Esophagus squamous epithelium (tissue), 5 donors: ENCODE measurements at places on chromosomes 3 and 15.

- DNase-seq = no peak
Observed at GRCh38 chr3:178370387-178370786, 165.8 kb upstream of the KCNMB2 start.

DNA sequence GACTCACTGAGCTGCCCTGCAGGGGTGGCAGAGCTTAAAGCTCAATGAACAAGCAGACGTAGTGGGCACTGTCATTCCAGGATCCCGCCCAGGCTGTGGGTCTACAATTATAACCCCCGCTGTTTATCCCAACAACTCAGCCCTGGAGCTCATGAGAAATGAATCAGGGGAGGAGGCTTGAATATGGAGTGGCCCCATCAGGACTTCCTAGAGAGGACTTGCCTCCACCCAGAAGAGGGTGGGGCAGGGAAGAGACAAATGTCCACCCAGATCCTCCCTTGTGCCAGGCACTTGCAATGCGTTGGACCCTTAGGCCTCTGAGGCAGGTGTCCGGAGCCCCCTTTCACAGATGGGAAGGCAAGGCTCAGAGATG, 33.0 kb downstream of the SLC6A20 start:
- no peak for DNase-seq

- DNase-seq = no peak
Observed at GRCh38 chr3:45398178-45398577, 9.8 kb downstream of the LARS2 start.

DNA sequence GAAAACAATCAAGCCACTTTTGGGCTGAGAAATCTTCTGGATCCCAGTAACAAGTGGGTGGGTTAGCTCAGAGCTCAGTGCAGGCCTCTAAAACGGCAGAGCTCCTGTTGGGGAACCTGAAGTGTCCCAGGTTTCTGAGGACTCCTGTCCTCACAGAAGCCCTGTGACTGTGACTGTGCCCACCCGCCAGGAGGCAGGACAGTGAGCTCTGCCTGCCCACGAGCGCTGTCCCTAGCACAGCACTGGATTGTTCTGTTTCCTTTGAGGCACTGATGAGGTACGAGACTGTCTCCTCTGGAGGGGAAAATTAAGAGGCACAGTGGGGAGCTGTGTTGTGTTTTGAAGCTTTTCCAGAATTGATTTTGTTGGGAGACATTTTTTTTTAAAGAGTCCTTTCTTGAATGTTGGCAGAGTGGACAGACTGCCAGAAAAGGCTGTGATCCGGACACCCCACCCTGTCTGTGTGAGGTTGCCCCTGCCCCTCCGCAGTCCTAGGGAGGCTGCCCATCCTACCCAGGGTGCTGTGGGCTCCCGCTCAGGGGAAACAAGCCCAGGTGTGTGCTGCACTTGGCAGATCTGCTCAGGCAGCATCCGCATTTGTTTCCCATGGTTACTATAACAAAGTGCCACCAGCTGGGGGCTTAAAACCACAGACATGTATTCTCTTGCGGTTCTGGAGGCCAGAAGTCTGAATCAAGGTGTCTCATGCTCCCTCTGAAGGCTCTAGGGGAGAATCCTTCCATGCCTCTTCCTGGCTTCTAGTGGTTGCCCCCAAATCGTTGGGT, 66.6 kb upstream of the LARS2 start:
- no peak for DNase-seq

GRCh38 chr15:87753539-87753938, 503.0 kb downstream of the NTRK3 start:
- no peak for DNase-seq

DNA sequence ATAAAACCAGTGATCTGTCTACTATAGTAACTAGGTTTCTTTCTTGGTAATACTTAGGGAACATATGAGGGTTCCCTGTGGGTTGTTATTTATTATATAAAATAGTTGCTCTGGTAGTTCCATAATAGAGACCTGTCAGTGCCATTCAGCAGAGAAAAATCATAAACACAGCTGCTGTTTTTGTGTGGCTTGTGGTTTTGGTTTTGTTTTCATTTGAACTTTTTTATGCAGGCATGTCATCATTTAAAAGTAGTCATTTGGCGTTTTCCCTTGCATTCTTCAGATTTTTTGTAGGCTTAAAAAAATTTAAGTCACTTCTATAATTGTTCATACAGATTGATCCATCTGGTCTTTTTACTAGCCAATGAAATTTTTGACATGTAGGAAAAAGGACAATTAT, 47.9 kb downstream of the PIK3CA start:
- no peak for DNase-seq

- no peak for DNase-seq
Observed at GRCh38 chr3:72047221-72047871, 262.4 kb upstream of the PROK2 start.

DNA sequence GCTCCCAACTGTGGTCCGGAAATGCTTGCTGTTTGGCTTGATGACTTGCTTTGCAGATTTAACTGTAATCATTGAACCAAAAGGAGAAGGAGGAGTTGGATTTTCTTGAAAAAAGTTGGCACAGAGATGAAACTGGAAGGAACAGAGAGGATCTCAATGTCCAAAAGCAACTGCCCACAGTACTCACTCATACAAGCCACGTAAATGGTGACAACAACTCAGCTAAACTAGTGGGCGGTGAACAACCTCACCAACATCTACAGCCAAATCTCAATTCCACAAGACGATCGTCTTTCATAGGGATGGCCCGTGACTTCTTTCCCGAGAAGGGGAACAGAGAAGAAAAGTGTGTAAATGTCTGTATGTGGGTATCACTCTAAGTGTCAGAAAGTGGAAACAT, 48.1 kb downstream of the MYO5C start:
- DNase-seq = no peak

DNA sequence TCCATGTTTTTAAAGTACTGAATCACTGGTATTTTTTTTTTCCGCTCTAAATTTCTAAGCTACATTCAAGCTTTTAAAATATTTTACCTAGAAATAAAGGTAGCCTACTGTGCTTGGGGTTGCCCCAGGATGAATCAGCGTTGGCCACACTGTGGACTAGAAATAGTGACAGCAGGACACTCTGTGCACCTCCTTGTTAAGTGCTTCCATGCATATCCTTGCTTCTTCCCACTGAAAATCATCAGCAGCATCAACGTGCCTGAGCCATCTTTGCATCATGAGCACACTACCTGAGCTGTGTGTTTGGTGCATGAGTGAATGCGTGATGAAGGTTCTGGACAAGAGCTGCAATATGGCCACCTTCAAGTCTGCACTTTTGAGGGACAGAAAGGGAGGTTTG, 142.0 kb upstream of the SLC2A2 start:
- no peak for DNase-seq

- no peak for DNase-seq
Observed at GRCh38 chr3:66037986-66038369, 740 bp downstream of the MAGI1 start.

DNA sequence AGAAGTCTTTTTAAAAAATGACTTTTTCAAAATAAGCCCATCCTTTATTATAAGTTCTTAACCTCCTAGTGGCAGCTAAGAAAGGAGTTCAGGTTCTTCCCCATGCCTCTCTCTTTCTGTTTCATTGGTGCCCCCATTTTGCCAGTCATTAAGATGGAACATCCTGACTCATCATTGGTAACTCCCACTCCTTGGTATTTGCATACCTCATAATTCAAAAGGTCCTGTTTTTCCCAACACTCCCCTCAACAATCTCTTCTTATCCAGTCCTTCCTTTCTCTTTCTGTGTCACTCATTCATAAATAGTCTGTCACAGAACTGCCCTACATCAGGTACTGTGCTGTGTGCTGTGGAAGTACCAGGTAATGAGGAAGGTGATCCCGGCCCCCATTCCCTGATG, 394.0 kb downstream of the FOXP1 start:
- DNase-seq = no peak

DNA sequence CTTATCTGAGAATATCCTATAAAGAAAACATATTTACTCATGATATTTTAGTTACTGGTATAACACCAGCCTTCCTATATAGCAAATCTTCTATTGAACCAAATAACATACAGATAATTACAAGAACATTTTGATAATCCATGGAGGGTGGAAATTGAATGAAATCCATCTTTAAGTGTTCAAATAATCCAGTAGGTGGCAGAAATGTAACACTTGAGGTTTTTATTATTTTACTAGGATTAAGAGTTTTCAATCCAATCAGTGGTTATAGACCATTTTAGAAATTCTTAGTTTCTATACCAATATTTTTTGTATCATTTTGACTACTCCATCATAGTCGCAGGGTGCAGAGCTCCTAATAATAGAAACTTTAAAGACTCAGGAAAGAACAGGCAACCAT, 101.9 kb upstream of the KCNH8 start:
- no peak for DNase-seq

- no peak for DNase-seq
Observed at GRCh38 chr3:38644016-38644661, 5.3 kb downstream of the SCN5A start.

GRCh38 chr3:158185711-158186110, 75.8 kb downstream of the RSRC1 start:
- no peak for DNase-seq

- no peak for DNase-seq
Observed at GRCh38 chr3:111621535-111621934, 26.4 kb upstream of the ZBED2 start.

- DNase-seq = no peak
Observed at GRCh38 chr3:31927811-31928210, 53.3 kb downstream of the OSBPL10 start.

- DNase-seq = no peak
Observed at GRCh38 chr3:127630811-127631714, 2.1 kb downstream of the PODXL2 start.

- DNase-seq = no peak
Observed at GRCh38 chr15:71060983-71061382, 54.3 kb upstream of the THSD4 start.

GRCh38 chr3:197000211-197000610, 29.4 kb downstream of the MELTF start:
- no peak for DNase-seq

- DNase-seq = no peak
Observed at GRCh38 chr15:50880651-50881114, 27.8 kb upstream of the AP4E1 start.

- no peak for DNase-seq
Observed at GRCh38 chr3:187015903-187016638, 85.7 kb downstream of the ST6GAL1 start.

DNA sequence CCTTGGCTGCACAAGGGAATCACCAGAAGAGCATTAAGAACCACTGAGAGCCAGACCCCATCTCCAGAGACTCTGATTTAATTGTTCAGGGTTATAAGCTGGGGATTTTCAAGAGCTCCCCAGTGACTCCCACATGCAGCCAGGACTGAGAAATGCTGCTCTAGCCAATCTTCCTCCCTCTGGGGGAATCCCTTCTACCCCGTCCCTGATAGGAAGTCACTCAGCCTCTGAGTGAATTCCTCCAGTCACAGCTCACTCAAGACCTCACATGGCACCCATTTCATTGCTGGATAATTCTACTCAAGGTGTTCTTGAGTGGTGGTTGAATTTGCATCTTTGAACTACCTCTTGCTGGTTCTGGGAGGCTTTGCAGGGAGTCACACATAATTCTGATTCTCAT, 10.7 kb downstream of the CCR3 start:
- DNase-seq = no peak

DNA sequence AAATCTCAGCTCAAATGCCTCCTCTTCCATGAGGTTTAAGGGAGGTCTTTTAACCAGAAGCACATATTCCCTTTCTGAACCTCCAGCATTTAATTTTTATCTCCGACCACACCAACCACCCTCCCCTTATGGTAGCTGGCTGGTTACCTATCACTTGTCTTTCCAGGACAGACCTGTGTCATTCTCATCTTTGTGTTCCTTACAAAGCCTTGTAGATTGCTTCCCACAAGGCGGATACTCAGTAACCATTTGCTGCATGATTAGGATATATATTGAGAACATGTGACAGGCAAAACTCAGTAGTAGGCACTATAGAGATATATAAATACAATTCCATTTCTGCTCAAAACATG, 119.5 kb downstream of the RPL22L1 start:
- no peak for DNase-seq

DNA sequence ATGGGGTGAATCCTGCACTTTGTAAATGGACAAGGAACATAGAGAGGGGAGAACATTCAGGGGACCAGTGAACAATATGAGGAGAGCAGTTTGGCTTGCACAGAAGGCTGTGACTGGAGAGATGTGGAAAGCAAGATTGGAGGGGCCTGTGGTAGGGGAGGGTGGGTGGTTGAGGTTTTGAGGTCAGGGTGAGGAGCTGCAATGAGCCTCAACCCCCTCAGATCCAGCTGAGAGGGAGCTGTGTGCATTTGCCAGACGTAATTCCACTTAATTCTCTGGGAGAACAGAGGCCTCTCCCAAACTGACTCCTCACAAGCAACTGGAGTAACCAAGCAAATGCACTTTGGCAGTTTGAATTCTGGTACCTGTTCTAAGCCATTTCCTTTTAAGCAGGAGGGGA, 253.1 kb upstream of the TRIM42 start:
- DNase-seq = no peak

- DNase-seq = no peak
Observed at GRCh38 chr15:51492528-51492927, 130.0 kb downstream of the DMXL2 start.

DNA sequence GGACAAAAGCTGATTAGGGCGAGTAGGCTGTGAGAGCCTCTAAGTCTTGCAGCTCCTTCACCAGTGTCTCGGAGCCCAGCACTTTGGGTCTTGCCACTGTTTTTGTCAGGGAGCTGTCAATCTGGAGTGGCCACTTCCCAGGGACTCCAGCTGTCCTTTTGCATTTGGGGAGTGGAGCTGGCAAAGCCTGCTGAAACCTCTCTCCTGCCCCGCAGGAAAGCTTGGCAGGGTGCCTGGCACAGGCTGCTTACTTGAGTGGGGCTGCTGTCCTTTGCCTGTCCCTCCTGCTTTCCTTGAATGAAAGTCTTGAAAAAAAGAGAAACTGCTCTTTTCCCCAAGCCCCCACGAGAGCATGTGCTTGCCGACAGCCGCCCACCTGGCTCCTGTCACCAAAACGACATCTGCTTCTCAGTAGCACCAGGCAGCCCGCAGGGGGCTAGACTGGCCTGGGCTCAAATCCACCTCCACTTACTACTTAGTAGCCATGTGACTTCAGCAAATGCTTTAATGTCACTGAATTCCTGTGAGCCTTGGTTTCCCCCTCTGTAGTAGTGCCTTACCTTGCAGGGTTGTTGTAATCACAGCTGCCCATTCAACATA, 13.7 kb downstream of the USP13 start:
- no peak for DNase-seq

- no peak for DNase-seq
Observed at GRCh38 chr3:107432013-107432515, 54.8 kb downstream of the CCDC54 start.
